Fibroblast of skin of left biceps (primary cell): ENCODE measurements at places on chromosomes 2 and 18.

DNA sequence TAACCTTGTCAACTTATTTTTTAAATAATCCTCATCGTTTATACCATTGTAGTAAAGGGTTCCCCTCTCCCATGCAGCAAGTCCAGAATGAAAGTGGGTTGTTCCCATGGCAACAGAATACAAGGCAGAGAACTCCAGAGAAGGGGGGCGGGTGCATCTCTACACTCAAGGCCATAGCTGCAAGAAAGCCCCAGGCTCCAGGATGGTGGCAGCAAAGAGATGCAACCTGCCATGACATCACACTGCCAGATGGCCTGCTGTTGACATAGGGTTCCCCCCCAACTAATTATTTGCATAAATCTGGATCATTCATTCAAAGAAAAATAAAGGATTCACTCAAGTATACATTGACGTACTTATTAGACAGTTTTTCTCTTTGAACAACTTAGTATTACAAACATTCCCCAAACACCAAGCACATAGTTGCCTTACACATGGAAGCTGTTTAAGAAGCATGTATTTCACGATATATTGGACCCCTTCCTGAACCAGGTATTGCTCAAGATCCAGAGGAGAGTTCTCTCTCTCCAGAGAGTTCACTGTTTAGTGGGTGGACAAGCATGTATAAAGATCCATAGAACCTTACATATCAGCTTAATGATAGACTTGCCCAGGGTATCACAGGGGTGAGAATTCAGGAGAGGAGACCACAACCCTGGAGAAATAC, 87.4 kb upstream of the KLF7 start:
- DNase-seq = no peak

- DNase-seq = no peak
These were observed 182.0 kb upstream of the SESTD1 start for GRCh38 chr2:179446476-179447141.

DNA sequence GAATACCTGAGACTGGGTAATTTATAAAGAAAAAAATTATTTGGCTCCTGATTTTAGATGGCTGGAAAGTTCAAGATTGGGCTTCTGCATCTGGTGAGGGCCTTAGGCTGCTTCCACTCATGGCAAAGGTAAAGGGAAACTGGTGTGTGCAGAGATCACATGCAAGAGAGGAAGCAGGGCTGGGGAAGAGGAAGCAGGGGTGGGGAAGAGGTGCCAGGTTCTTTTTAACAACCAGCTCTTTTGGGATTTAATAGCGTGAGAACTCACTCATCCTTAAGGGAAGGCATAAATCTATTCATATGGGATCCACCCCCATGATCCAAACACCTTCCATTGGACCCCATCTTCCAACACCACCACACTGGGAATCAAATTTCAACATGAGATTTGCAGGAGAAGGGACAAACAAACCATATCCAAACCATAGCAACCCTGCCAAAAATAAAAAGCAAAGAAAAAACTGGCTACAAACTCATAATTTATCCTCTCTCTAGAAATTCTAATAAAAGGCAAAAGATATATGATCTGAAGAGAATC, 30.4 kb downstream of the PRKRA start:
- DNase-seq = no peak

DNA sequence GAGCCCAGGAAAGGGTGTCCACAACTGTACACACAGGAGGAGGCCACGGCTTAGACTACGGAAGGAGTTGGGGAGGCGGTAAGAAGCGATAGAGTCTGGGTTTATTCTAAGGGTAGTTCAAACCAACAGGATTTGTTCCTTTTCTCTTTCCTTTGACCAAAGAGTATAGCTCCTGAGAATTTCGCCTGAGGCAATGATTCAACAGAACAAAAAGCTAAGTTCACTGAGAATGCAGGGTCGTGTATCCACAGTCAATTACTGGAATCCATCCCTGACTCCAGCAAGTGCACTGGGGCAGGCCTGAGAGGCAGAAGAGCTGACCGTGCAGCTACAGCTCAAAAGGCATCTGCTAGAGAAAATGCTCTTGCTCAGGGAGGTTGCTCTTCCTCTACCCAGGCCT, 140.9 kb downstream of the TFCP2L1 start:
- DNase-seq = no peak
